ENCODE measurements at places on chromosomes 11 and 22.
A peak's percentile ranks its signal among the peaks of the same experiment; 100 is the strongest.

DNA sequence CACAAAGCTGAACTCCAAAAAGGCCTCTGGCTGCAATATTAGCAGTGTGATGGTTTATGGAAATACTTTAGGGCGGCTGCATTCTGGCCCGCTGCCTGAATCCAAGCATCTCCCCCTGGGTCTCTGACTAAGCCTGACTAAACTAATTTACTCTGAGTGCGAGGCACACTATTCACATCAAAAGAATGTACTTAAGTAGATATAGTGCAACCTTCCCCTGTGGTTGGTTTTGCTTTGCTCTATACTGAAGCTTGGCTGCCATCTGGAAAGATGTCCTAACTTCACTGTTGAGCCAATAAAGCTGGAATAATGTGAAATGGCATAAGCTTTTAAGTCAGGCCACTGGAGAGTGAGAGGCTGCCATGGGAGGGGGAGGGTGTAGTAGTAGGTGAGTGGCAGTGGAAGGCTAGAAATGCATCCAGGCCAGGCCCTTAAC lies 321.6 kb downstream of the AASDHPPT start:
- no peak for DNase-seq

GRCh38 chr22:19765477-19766239 lies 5.1 kb downstream of the TBX1 start:
- DNase-seq = no peak

GRCh38 chr11:79458709-79459108 lies 17.9 kb upstream of the TENM4 start:
- DNase-seq = peak; percentile 71

DNA sequence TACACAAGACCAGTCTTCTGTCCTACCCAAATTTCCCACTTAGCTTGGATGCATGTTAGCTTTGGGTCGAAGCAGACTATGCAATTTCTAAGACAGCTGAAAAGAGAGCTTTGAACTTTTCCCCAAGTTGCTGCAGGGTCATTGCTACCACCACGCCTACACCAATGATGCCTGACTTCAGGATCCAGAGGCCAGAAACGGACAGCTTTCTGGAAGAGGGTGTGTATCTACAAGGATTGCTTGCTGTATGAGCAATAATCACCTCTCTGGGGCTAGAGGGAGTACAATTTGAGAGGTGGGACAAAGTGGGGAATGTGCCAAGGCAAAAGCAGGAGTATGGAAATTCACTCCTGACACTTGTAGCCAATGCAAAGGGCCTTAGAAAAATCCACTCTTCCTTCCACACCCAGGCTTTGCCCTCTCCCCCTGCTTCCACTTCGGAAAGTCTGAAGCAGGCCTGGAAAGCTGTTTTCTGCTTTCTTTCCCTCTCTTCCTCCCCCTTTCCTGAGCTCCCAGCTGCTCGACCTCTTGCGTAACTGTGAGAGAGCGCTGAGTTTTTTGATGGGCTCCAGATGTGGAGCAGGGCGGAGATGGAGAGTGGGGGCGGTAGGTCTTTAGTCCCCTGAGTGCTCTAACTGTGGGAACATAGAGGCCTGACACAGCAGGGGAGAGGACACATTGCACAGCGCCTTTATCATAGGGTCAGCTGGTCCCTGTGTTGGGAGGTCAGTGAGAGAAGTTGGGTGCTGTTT lies 2.1 kb upstream of the PHLDB1 start:
- DNase-seq = no peak

DNA sequence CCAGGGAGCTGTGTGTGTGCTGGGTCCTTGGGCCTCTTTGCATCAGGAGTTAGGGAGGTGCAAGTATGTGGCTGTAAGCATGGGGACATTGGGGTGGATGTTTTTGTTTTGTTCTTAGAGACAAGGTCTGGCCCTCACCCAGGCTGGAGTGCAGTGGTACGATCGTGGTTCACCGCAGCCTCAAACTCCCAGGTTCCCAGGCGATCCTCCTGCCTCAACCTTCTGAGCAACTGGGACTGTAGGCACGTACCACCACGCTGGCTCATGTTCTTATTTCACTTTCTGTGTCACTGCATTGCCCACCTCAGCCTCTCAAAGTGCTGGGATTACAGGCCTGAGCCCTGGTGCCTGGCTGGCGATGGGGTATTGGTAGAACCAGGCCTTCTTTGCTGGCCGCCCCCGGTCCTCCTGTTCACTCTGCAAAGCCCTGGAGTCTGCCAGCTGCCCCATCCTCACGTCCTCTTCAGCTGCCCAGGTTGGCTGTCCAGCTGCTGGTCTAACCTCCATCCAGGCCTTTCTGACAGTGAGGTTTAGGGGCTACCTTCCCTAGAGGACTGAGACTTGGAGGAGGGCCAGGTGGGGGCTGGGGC lies 851 bp upstream of the GRAMD4 start:
- no peak for DNase-seq

DNA sequence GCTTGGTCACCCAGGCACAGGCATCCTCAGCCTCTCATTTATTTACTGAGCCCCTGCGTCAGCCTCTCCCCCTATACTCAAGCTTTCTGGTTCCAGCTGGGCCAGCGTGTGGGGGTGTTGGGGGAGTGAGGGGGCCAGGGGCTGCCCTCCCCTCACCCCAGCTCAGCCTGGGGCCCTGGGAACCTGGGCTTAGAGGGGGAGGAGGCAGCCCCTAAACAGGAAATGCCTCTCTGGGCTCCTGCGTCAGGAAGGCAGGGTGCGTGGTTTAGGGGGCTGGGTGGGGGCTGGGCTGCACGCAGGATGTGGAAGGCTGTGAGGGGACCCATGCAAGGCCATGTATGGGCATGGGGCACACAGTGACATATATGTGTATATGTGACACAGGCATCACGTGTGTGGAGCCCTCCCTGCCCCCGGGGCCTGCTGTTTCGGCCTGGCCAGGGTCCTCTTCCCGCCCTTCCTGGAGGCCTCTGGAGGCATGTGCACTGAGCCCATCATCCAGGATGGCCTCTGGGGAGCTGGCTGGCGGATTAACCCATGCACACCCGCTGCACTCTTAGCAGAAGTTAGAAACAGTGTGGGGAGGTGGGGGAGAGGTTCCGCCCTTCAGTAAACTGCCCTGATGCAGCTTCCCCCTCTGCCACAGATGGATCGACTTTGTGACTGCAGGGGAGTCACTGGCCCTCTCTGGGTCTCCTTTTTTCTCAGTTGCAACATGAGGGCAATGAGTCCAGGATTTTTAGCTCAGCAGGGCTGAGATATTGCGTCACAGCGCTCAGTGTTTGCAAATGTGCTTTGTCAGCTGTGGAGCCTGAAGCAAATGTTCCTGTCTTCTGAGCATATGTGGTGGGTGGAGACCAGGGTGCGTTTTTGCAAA lies 1.1 kb upstream of the CD248 start:
- no peak for DNase-seq

DNA sequence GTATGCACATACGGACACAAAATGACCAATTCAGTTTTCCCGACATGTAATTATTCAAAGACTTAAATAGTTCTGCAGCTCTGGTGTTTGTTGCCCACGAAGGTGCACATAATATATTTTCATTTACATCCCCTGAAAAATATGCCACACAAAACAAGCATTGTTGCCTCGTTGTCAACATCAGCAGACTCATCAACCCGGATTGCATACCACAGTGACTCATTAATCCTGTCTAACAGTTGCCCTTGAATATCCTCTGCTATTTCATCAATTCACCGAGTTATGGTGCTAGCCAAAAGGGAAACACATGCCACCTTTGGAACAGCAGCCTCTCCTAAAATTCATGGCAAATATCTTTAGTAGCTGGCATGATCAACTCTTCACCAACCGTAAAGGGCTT lies 582.2 kb downstream of the LRRC4C start:
- DNase-seq = no peak

- no peak for DNase-seq
Measured at GRCh38 chr11:118980191-118980881, 8.8 kb downstream of the FOXR1 start.

- no peak for DNase-seq
Measured at GRCh38 chr22:24353121-24353520, 74.3 kb upstream of the ADORA2A start.
